ENCODE measurements at places on chromosomes 1 and 21.

GRCh38 chr1:78322928-78323680 is 167.7 kb upstream of the PTGFR start:
- no peak for DNase-seq

DNA sequence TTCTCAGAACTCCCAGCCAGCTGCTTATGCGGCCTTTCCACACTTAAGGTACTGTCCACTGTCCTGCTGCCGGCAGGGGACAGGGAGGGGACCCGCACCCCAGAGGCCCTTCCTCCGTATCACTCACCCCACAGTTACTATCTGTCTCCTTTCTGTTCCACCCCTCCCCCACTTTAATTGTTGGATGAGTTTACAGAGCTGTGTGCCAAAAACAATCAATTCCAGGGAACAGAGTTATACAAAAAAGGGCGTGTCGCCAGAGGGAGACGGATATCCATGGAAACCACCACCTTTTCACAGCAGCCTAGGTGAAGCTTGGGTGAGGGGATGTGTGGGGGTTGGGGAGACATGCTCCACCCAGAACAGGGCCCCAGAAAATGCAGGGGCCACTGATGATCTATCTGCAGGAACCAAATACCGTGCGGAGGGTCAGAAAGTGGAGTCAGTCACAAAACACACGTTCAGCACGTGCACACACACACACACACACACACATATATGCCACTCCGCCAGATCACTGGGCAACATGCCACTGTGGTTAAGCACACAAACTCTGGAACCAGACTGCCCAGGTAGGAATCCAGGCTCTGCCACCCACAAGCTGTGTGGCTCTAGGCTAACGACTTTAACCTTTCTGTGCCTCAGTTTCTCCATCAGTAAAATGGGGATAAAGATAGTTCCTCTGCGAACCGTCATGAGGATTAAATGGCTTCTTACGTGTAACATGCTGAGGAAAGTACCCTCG is 30.5 kb downstream of the CASZ1 start:
- DNase-seq = no peak

DNA sequence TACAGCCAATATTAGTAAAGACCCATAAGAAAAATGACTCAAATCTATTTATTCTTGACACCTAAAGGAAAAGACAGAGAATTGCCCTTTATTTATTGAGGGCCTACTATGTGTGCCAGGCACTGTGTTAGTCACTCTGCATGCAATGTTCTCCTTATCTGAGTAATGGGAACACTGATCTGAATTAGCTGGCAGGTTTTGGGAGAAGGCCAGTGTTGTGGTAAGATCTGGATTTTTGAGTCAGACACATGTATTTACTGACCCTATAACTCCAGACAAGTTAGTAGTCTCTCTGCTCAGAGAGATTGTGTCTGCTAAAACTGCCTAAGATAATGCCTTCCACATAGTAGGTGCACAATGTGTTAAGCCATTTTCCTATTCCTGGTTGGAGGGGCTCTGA is 17.3 kb downstream of the LCE4A start:
- DNase-seq = no peak

- DNase-seq = no peak
Observed at GRCh38 chr21:15437883-15438282, 291.9 kb upstream of the USP25 start.

DNA sequence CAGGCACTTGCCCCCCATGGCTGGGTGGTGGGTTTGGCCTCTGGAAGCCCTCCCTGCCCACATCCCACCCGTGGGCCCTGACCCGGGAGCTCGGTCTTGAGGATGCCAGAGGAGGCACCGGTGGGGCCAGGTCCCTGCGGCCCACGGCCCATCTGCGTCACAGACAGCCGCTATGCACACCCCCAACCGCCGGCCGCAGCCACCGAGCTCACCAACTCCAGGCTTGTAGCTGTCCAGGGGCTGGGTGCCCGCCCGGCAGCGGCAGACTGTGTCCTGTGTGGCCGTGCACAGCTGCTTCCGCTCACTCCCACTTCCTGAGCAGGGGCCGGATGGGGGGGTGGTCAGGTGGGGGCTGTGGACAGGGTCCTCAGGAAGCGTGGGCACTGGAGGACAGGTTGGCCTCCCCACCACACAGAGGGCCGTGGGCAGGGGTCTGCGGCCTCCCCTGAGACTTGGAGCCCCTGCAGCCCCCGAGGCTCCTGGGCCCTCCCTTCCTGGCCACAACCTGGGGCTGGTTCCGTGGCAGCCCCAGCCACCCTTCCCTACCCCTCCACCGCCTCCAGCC is 1.1 kb downstream of the TNFRSF4 start:
- no peak for DNase-seq

- no peak for DNase-seq
Observed at GRCh38 chr21:44872649-44873355, 688 bp downstream of the PTTG1IP start.
